Activated CD8-positive, alpha-beta memory T cell treated with anti-CD3 and anti-CD28 coated beads for 1 hour (primary cell): ENCODE measurements at places on chromosomes 5 and 9.

GRCh38 chr9:1173211-1173610, 123.1 kb downstream of the DMRT2 start:
- no peak for DNase-seq

GRCh38 chr9:524008-524407, 309.3 kb downstream of the DOCK8 start:
- DNase-seq = no peak

GRCh38 chr9:80968611-80969010, 720.7 kb downstream of the TLE1 start:
- DNase-seq = no peak

- no peak for DNase-seq
Observed at GRCh38 chr5:41815663-41816229, 54.5 kb downstream of the OXCT1 start.

DNA sequence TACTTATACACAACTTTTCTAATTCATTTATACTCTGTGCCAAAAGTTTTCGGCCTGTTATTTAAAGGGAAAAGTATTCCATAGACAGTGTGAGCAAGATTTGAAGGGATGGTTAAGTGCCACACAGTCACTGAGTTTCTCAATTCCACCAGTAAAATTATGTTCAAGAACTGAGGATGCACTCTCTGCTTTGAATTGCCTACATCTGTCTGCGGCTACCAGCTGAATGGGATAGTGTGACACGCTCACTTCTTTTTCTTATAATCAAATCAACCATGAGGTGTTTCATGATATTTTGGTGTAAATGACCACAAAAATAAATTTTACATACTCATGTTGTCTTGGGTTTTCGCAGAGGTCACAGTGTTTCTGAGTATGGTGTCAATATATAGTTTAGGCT, 218.4 kb upstream of the TMEM161B start:
- DNase-seq = no peak

DNA sequence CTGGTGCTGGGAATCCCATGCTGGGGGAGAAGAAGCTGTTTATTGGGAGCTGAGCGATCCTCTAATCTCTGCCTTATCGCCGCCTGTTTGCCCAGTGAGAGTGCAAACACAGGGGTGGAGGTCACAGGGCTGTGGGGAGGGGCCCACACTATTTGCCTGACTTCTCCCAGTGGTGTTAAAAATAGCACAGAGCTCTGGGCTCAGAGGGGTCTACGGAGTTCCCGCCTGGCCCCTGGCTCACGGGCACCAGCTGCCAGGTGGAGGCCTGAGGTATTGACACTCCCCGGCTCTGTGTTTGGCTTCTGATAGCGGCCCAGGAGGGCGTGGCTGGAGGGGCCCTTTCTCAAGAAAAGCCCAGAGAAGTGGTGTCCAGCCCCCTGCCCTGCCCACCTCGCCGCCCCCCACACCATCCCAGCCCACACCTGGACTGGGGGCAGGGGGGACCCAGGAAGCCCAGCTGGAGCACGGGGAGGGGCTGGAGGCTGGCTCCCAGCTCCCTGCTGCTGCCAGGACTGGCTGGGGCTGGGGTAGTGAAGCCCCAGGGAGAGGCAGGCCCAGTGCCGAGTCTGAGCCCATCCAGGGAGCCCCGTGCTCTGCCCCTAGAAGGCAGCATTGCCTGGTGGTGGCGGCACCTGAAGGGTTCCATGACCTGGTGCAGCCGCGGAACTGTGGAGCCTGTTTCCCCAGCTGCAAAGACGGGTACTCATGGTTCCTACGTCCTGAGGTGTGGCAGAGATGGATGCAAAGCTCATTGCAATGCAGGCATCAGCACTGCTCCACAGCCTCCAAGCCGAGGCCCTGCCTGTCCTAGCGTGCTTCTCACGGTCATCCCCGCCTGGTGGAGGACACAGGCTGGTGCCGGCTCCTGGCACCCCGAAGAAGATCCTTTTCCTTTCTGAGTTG, 35.7 kb upstream of the EGFL7 start:
- no peak for DNase-seq

GRCh38 chr5:151587796-151588555, 3.2 kb downstream of the FAT2 start:
- DNase-seq = no peak

DNA sequence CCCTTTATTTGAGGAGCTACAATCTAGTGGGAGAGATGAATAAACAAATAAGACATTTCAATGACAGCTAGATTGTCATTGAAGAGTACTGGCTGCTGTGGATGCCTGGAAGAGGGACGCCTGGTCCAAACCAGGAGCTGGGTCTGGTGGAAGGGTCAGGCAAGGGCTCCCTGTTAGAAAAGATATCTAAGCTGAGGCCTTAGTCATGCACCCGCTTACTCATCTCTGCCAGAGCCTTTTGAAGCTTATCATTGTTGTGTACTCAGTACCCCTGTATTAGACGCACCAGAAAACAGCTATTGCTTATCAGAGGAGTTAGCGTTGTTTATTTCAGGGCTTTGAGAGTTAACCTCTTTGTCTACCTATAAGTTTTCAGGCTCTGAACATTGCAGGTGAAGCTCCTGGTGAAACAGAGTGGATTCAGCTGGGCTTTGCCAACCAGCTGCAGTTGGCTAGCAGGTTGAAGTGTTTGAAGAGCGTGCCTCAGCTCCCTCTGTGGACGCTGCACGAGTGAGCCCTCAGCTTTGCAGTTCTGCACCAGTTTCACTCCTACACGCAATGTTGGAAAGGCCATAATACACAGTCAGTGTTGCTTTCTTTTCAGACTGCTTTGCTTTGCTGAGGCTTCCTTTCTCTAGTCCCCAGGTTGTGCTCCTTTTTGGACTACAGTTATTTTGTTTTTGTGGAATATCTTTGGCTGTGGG, 5.6 kb upstream of the GPR151 start:
- no peak for DNase-seq

DNA sequence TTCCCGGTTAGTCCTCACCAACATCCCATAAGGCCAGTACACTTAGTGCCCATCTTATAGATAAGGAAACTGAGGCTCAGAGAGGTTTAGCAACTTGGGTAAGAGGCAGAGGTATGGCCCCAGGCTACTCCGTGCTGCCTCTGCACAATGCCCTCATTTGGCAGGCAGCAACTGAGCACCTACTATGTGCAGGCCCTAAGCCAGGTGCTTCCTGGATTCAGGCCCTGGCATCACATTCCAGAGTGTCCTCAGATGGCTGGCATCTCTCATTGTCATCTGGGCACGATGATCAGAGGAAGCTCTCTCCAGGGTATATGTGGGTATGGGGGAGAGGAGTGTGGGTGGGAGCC, 53.8 kb upstream of the PSD2 start:
- DNase-seq = no peak

DNA sequence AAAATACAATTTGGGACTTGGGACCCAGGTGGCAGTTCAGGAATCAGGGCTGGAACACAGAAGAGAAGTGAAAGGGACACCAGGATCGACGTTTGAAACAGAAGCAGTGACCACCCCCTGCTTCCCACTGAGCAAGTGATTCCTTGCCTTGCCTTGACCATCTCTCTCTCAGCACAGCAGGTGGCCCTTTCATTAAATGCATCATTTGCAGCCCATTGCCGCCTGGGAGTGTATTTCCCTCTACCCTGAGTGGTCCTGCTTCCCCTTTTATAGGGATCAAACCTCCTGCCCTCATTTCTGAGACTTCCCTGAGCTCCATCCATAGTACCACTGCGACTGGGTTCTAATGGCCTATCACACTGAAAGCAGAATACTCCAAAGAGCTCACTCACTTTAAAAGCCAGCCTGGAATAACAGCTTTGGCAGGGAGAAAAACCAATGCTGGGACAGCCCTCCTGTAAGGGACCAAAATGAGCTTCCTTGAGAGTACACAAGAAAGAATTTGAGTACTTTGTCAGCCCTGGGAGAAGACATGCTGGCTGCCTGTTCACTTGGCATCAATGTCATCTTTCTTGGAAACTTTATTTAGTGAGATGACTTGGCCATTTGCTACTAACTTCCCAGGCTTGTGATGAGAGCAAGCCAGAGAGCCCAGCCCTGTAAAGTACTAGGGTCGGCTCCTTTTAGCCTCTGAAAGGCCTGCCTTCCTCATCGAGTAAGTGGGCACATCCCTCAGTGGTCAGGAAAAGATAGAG, 149.7 kb downstream of the SLIT3 start:
- DNase-seq = no peak

GRCh38 chr9:137309368-137310188, 7.5 kb upstream of the NRARP start:
- no peak for DNase-seq

DNA sequence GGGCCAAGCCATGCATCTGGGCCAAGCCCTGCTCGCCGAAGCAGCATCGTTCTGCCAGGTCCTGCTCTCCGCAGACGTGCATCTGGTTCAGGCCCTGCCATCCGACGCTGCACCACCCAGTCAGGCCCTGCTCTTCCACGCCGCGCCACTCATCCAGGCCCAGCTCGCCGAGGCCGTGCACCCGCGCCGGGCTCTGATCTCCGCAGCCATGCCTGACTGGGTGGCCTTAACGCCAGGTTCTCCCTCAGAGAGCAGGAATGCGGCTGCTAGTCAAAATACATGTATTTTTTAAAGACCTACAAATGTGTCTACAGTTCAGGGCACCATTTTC, 891.1 kb upstream of the CTNND2 start:
- no peak for DNase-seq

GRCh38 chr5:10172247-10172646, 77.4 kb downstream of the ATPSCKMT start:
- DNase-seq = no peak

- no peak for DNase-seq
Observed at GRCh38 chr5:74310386-74310785, 330.1 kb downstream of the ENC1 start.

DNA sequence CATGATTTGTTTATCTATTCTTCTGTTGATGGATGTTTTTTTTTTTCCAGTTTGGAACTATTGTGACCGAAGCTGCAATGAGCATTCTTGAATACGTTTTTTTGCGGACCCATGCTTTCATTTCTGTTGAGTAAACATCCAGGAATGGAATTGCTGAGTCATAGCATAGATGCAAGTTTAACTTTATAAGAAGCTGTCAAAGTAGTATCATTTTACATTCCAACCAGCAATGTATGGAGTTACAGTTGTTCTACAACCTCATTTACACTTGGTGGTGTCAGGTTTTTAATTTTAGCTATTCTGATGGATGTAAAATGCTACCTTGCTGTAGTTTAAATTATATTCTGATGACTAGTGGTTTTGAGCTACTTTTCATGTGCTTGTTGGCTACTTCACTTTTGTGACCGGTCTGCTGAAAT, 49.0 kb downstream of the NPR3 start:
- no peak for DNase-seq

DNA sequence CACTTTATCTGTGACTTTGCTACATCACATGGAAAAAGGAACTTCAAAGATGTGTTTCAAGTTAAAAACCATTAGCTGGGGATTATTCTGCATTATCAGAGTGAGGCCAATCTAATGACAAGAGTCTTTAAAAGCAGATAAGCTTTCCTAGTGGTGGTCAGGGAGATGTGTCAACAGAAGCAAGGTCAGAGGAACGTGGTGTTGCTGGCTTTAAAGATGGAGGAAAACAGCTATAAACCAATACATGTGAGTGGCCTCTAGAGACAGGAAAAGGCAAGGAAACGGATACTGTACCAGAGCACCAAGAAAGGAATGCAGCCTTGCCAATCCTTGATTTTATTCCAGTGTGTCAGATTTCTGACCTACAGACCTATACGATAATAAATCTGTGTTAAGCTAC, 204.2 kb downstream of the TAF11L14 start:
- no peak for DNase-seq

DNA sequence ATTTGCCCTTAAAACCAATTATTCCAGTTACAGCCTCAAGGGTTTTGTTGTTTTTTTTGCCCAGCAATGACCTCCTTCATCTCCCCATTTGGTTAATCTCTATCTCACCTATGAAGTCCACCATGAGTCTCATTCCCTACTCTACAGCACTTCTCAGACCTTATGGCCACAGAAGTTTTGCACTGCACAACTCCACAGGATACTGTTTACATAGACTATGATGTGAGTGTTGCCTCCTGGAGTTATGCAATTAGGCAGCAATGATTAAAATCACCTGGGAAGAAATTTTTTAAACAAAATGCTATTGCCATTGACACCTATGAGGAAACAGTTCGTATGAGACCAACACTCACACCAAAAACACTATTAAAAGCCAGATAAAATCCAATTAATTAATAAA, 39.7 kb downstream of the ZDHHC21 start:
- DNase-seq = no peak

DNA sequence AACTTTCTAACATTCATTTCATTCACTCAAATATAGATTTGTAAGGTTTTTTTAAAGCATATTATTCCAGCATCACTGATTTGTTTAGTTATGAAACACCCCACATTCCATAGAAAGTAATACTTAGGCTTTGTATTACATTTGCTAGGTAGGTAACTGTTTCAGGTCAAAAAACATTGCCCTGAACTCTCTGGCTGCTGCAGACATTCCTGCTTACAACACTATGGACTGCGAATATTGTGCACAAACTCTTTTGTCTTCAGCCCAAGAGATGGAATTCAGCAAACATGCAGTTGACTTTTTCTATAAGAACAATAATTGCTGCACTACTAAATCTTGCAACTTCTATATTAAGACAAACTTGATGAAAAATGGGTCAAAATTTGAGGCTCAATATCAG, 301.0 kb downstream of the ARL15 start:
- no peak for DNase-seq

GRCh38 chr5:109989161-109989560, 299.4 kb downstream of the MAN2A1 start:
- DNase-seq = no peak

- DNase-seq = no peak
Observed at GRCh38 chr9:83934569-83935275, 13.5 kb upstream of the KIF27 start.

DNA sequence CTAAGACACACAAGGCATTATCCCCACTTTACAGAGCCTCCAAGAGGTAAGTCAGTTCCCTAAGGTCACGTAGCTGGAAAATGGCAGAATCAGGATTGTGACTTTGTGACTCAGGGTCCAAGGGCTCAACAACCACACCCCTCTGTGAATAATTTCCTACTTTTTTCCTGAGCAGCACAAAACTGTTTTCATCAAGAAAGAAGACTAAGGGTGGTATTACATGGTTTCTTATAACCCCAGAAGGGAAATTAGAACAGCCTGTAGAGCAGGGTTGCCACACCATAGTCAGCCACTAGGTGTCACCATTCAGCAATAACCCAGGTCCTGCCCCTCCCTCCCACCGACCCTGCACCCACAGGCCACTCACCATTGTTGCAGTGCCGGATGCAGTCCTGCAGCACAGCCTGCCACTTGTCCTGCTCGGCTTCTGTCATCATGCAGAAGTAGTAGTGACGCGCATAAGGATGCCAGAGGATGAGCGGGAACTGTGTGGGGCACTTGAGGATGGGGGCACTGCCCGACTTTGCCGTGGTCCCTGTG, 72.1 kb downstream of the LRSAM1 start:
- DNase-seq = no peak

GRCh38 chr9:128253140-128253990, 22.4 kb downstream of the GOLGA2 start:
- no peak for DNase-seq

GRCh38 chr5:92518318-92518904, 1062.6 kb downstream of the NR2F1-AS1 start:
- DNase-seq = no peak

GRCh38 chr9:121711797-121712196, 60.4 kb downstream of the DAB2IP start:
- no peak for DNase-seq

GRCh38 chr9:123607479-123607878, 251.5 kb downstream of the CRB2 start:
- no peak for DNase-seq
